ENCODE measurements at places on chromosomes 4 and X.

GRCh38 chr4:81622474-81623184 is 150.9 kb upstream of the RASGEF1B start:
- DNase-seq, result no peak

GRCh38 chr4:12703036-12703435 is 781.1 kb downstream of the RAB28 start:
- DNase-seq, result no peak

DNA sequence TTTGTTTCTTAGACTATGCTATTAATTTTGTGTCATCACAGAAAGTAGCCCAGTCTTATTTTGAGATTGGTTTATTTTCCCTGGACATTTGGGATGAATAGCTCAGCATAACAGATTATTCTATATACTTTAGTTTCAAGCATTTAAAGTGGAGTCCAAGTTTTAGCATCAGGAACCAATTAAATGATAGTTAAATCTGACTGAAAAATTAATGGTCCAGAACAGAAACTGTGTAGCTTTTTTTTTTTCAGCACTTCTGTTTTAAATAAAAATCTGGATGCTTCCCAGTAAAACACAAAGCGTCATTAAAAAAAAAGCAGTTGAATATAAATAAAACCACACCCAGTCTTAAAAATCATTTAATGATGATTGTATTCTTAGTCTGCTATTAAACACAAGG is 59.4 kb upstream of the PITX2 start:
- no peak for DNase-seq

- no peak for DNase-seq
Measured at GRCh38 chr4:185656467-185656931, 121.2 kb upstream of the PDLIM3 start.

GRCh38 chrX:150234126-150234525 is 129.0 kb upstream of the MAMLD1 start:
- no peak for DNase-seq

DNA sequence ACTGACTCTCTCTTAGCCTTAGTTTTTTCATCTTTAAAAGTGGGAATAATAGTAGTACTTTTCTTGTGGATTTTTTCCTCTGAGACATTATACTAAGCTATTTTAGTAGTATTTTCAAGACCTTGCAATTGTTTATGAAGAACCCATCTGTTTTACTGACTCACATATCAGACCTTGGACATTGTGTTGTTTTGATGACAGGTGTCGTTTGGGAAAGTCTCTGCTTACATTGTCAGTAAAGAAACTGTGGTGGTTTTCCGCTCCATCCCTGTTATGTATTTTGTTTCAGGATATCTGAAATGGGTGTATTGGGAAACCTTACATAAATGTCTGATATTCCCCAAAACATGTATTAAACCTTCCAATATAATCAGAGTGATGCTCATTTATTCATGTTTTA is 92.2 kb downstream of the STIM2 start:
- DNase-seq, result no peak
